ENCODE measurements at places on chromosomes 2 and 18. TPM values are rescaled to one million over a fixed set of nuclear protein-coding genes. Genes with fewer than 3 reads are reported as not detected.

DNA sequence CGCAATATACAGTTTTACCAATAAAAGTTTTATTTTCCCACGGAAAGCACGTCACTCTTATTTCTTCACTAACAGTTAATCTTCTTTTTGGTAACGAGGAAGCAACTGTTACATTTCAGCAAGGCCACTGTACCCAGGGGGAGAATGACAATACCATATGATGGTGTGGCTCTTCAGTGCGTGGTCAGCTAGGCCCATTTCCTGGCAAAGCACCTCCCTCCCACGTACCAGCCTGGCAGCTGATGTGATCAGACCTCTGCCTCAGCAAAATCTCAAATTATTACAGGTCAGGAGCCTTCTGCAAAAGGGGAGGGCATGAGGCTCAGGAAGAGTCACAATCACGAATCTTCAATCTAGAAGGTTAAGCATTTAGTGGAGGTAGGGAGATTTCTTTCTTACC, 55.4 kb downstream of the KLF7 start:
- peak; percentile 65 for DNase-seq

DNA sequence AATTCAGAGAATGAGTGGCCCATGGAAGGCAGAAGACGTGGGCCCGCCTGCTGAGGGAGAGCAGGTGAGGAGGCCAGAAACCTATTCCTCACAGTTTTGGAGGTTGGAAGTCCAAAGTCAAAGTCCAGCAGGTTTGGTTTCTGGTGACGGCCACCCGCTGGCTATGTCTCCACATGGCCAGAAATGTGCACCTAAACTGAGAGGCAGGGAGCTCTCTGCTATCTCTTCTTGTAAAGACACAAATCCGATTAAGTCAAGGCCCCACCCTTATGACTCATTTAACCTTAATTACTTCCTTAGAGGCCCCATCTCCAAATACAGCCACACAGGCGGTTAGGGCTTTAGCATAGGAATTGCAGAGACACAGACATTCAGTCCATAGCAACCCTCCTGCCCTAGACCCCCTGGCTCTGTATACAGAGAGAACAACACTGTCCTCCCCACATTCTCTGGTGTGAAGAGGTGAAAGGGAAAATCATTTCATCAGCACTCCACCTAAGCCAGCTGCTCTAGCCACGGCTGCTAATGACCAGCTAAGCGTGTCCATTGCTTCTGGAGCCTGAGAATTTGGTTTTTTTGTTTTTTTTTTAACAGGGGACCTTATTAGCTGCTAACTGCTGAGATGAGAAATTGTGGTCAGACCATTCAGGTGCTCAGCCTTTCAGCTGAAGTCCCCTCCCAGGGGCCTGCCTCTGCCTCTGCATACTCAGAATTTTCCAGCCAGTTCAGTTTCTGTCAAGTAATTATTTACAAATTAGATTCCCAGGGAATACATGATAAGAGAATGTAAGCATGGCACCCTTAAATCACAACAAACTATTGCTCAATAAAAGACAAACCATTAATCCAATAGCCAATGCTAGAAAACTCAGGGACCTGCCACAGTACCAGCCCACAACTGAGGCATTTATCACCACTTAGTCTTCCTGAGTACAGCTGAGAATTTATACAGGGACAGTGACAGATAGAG, 368.7 kb upstream of the ID2 start:
- no peak for DNase-seq

- peak; percentile 50 for DNase-seq
Observed at GRCh38 chr18:13653746-13654433, 72.5 kb downstream of the FAM210A start.

DNA sequence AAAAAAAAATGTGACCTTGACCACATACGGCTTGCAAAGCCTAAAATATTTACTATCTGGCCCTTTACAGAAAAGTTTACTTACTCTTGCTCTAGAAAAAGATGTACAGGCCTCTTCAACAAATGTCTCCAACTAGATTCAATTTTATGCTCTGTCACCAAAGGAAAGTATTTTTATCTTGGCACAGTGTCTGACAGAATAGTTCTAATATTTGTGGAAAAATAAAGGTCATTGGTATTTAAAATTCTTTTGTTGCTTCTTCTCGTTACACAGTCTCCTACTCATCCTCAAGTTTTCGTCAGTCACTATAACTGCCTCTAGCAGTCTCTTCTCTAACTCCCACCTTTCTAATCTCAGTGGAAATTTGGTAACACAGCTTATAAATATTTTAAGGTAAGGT, 1.4 kb downstream of the RBKS start:
- DNase-seq = peak; percentile 49

DNA sequence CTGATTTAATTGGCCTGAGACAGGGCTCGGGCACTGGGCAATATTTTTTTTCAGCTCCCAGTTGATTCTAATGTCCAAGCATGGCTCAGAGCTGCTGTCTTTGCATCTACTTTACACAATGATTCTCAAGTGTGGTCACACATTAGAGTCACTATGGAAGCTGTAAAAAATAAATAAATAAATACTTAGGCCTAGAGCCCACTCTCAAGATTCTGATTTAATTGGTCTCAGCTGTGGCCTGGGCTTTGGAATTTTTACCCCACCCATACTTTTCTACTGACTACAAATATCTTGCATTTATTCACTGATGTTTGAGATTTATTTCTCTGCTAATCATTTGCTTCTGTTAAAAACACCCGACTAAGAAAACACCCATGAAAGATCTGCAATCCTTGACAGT, 145.7 kb upstream of the SRD5A2 start:
- DNase-seq = no peak

GRCh38 chr18:78818961-78819360, 160.7 kb upstream of the SALL3 start:
- no peak for DNase-seq

- no peak for DNase-seq
Observed at GRCh38 chr2:96942907-96943632, 43.3 kb downstream of the FAM178B start.

- DNase-seq = no peak
Observed at GRCh38 chr2:45690231-45690630, 38.8 kb downstream of the PRKCE start.

- no peak for DNase-seq
Observed at GRCh38 chr2:120431386-120432292, 85.7 kb downstream of the INHBB start.

DNA sequence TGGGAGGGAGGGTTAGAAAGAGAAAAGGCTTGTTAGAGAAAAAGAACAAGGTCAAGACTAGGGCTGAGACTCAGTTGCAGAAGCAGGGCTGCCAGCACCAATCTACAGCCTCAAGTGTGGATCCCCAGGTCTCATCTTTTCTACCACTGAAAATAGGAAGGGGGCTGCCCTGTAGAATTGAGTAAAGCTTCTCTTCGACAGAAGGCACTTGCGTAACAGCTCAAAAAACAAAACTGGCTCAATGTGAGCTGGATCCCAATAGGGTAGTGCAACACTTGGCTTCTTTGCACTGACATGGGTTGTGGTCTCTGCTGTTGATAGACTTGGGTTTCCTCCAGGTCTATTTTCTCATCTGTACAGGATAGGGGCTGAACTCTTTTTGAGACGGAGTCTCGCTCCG, 1.8 kb upstream of the MPV17 start:
- DNase-seq = no peak

- DNase-seq = no peak
Observed at GRCh38 chr2:108370080-108370479, 7.7 kb upstream of the SULT1C4 start.

- DNase-seq = no peak
Observed at GRCh38 chr18:75199327-75199726, 9.6 kb downstream of the PTGR3 start.

DNA sequence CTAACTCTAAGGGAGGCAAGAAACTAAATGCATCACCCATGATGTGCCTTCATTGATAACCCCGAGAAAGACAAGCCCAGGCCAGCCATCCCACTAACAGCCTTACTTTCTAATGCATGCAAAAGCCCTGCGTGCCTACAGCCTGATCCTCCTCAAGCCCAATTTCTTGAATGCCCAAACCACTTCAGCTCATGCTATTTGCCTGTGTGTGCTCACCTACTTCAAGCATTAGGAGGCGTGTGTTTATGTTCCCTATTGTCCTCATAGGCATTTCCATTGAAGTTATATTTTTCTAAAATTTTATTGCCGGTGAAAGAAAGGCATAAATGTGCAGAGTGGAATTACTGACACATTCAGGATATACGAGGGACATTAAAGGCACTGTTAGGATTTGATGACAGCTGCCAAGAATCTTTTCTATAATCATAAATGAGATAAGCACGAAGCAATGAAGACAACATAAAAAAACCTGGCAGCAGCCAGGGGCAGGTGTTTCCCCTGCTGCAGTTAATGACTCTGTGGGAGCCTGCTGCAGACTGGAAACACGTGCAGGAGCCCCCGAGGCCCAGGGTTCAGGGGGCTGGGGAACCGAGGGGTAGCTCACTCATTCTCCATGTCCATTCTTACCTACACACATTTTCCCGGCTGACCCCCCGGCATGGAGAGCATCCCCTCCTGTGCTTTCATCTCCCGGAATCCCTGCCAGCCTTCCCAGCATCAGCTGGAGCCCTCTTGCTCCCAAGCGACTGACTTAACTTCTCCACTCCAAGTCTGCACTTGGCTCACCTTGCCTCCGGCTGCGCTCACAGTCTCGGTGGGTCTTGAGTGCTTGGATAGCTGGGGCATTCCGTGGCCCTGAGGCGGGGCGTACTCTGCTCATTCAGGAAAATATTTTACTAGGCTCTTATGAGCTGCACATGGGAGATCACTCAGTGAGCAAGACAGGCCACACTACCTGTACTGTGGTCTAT, 292.3 kb upstream of the SIX2 start:
- DNase-seq = no peak

DNA sequence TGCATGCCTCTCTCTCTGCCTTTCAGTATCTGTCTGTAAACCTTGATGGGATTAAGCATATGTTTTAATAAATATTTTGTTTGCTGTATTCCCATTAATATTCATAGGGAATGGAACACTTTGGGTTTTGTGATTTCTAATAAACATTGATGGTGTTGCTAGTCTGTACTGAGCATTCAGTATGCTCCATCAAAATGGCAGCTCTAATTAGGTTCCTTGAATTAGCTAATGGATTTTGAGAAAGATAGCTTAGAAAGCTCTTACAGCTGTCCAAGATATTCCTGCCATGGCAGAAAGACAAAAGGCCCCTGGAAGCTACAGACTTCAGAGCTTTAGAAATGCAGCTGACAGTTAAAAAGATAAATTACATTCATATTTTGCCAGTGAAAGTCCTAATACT, 199.2 kb upstream of the NRP2 start:
- DNase-seq = peak; percentile 30

- no peak for DNase-seq
Observed at GRCh38 chr2:225122007-225122406, 79.7 kb upstream of the DOCK10 start.

C1QL2 gene
- 0.27 TPM for total RNA-seq

COL5A2 gene
- total RNA-seq = 285 TPM

PLGLB2 gene
- total RNA-seq = 5.3 TPM

SH2D6 gene
- 5.3 TPM for total RNA-seq

PAIP2B gene
- 0.83 TPM for total RNA-seq

YWHAQ gene
- 194 TPM for total RNA-seq

PIEZO2 gene
- 10.7 TPM for total RNA-seq

BMP10 gene
- not detected for total RNA-seq

PXDN gene
- total RNA-seq = 52.7 TPM

DNPEP gene
- 65.3 TPM for total RNA-seq

Measured in myocyte (in vitro differentiated cells).